ENCODE measurements at places on chromosomes 11 and 22. TPM values are rescaled to one million over a fixed set of nuclear protein-coding genes. Genes with fewer than 3 reads are reported as not detected.

LYVE1 gene
- 0.22 TPM for total RNA-seq

PKP3 gene
- 0.87 TPM for total RNA-seq

KCNK7 gene
- not detected for total RNA-seq

OR2AG1 gene
- not detected for total RNA-seq

SLC17A6 gene
- total RNA-seq, result not detected

GRIA4 gene
- not detected for total RNA-seq

APLNR gene
- not detected for total RNA-seq

FAM227A gene
- 2.4 TPM for total RNA-seq

A4GALT gene
- 1.8 TPM for total RNA-seq

RIBC2 gene
- total RNA-seq, result 3.0 TPM

TRIM64C gene
- total RNA-seq, result not detected

FREY1 gene
- total RNA-seq, result 0.89 TPM

MS4A15 gene
- not detected for total RNA-seq
